ENCODE measurements at places on chromosomes 12 and 14.

GRCh38 chr12:114272605-114273004, 133.3 kb downstream of the TBX5 start:
- DNase-seq: no peak

GRCh38 chr12:26768611-26769603, 64.1 kb downstream of the ITPR2 start:
- DNase-seq: no peak

DNA sequence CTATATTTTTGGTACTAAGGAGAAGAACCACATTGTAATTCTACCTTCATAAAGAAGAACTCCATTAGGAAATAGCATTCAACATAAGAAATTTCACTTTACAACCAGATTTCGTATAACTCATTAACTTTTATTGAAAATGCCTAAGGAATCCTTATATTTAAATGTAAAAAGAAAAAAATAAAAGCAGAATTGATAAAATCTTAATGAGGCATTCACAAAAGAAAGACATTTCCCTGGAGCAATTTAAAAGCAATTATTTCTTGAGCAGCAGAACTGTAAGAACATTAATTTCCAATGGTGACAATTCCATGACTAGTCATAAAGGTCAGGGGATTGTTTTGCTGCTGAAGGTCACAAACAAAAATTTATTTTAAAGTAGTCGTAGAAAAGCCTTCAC, 1192.8 kb upstream of the TMEM132C start:
- no peak for DNase-seq

DNA sequence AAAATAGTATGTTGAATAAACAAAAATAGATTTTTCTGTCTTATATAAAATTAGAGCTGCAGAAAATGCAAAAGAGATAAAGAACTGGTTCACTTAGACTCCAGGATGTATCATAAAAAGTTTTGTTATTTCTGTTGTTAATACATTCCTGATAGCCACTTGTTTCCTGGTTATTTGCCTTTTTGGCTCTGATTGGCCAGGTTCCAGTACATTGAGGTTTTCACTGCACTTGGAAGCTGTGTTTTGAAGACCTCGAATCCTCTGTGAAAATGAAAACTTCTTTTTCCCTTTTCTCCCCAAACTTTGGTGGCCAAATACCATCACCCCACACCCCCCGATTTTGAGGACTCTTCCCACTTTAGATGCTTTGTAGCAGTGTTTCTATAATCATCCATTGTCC, 525.3 kb downstream of the MED13L start:
- DNase-seq: no peak

- no peak for DNase-seq
These were observed 51.2 kb downstream of the DNAH10 start for GRCh38 chr12:123813349-123813748.

DNA sequence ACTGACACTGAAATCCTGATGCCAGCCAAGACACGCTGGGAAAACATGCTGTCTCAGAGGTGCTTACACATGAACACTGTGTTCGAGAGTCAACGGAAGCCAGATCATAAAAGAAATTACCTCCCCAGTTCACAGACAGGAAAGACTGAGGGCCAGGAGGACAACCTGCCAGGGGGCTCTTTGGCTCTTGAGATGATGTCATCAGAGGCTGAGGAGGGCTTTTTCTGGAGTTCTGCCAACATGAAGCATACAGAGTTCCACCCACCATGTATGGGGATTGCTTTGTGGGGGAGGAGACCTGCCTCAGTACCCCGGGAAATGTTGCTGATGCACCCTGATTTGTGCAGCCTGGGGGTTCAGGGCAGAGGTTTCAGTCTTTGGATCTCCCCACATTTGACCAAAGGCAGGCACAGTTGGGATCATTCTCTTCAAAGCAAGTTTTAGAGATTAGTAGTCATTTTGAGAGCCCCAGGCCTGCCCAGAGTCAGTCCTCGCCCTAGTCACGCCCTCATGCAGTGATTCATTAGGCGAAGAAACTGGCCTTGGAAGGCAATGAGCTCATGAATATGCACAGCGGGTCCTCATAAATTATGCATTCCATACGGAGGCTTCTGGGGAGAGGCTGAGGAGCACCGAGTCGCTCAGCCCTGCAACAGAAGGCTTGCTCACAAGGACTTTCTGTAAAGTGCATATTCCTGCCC, 34.9 kb upstream of the EML1 start:
- no peak for DNase-seq

DNA sequence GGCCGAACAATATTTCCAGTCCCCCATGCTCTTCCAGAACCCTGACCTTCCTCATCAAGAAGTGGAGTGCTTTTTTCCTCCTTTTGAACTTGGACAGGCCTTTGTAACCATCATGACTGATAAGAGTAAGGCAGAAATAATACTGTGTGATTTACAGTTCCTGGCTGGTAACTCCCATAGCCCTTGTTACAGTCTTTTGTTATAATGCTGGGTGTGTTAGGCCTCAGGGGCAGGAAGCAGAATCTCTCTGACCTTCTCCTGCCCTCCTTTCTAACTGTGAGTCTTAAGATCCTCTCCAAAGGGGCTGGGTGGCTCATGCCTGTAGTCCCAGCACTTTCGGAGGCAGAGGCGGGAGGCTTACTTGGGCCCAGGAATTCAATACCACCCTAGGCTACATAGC, 59.5 kb downstream of the BCAT1 start:
- no peak for DNase-seq

DNA sequence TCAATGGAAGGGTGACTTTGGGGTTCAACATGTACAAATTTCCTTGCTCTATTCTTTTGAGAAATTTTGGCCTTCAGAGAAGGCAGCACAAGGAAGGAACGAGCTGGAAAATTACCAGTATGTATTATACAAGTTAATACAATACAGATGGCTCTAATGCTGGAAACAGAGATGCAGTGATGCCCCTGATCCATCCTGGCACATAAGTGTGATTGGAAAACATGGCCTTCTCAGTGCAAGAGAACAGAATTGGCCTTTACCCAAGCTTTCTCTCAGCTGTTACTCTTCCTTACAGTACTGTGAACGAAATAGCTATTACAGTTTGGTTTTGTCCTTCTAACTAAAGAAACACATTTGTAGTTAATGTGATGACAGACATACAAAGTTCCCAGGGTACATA, 102.5 kb upstream of the GPHB5 start:
- DNase-seq: no peak

- DNase-seq: no peak
These were observed 138.5 kb downstream of the ESRRB start for GRCh38 chr14:76514213-76514998.

- no peak for DNase-seq
These were observed 117.9 kb downstream of the SLC15A5 start for GRCh38 chr12:16159571-16159970.

DNA sequence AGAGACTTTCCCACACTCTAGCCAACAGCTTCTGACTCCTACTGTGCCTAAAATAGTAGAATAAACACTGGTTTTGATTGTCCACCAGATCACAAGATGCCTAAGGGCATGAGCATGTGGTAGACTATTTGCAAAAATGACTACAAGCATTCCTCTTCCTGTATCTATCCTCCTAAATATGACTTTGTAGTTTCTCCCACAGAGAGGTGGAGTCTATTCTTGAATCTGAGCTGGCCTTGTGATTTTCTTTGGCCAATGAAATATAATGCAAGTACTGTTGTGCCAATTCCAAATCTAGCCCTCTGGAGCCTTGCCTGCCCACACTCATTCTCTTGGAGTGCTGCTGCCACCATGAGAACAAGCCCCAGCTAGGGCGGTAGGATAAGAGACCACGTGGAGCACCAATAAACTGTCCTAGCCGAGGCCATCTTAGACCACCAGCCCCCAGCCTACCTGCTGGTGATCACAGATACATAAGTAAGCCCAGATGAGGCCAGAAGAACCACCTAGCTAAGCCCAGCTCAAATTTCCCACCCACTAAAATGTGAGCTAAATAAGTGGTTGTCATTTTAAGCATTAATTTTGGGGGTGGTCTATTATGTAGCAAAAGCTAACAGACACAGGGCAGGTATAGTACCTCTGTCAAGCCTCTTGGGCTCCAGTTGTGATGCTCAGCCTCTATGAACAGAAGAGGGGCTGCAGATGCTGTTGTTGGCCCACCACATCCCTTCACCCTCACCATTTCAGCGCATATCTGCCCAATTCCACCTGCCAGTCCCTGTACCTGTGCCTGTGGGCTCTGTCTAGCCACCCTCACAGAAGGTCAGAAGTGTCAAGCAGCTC, 17.9 kb downstream of the ZFP36L1 start:
- DNase-seq: no peak

GRCh38 chr12:82959821-82960220, 273.1 kb downstream of the TMTC2 start:
- no peak for DNase-seq

DNA sequence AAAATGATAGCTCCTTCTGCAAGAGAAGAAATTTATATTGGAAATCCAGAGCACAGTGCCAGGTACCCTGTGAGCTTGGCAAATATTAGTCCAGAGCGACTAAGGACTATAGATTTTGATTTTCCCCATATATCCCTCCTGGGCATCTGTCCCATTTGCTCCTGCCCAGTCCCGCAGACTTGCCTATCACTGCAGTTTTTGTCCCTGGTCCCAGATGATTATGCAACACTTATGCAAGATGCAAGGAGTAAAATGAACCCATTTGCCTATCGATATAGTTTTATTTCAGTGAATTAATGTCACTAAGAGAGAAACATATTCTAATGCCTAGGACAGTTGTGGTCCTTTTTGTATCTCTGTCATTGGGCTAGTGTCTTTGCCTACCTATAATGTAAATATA, 215.9 kb upstream of the BMP4 start:
- no peak for DNase-seq

DNA sequence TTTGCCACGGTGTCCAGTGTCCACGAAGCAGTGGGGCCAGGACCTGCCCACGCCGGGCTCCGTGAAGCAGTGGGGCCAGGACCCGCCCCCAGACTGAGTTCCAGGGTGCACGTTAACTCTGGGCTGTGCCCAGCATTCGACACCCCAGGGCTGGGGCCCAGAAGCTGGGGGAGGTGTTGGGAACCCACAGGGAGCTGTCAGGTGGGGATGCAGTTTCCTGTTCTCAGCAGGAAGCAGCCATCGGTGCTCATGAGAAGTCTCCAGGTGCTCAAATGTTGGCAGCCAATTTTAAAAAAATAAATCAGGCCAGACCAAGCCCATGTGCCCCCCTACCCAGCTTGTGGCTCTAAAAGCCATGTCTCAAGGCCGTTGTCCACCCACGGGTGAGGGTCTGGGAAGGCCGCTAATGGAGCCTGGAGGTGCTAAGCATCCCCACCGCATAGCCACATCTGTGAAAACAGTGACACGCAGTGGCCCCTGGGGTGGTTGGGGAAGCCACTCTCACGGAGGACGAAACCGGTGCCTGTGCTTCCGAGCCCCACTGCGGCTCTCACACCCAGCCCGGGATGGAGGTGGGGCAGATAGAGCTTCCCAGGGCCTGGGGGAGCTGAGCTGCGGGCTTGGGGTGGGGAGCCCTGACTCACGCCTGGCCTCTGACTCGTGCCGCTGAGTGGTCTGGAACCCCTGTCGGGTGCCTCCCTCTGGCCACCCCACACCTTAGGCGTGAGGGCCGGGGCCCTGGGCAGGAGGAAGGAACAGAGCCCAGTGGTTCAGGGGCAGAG, 53.5 kb downstream of the FBRSL1 start:
- DNase-seq: no peak

DNA sequence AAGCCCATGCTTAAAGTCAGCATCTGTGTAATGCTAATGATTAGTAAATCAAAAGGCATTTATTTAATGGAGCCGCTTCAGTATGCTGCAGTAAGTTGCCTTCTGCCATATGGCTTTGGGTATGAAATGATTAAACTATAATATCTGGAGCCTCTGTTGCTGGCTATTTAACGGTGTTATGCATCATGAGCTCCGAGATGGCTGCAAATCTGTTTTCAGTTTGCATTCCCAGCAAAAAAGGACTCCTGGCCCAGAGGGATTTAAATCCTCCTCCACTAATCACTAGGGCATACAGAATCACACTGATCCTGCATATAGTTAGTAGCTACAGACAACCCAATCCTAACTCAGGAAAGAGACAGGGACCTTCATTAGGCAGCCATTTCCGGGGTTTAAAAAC, 171.5 kb upstream of the EEA1 start:
- no peak for DNase-seq

DNA sequence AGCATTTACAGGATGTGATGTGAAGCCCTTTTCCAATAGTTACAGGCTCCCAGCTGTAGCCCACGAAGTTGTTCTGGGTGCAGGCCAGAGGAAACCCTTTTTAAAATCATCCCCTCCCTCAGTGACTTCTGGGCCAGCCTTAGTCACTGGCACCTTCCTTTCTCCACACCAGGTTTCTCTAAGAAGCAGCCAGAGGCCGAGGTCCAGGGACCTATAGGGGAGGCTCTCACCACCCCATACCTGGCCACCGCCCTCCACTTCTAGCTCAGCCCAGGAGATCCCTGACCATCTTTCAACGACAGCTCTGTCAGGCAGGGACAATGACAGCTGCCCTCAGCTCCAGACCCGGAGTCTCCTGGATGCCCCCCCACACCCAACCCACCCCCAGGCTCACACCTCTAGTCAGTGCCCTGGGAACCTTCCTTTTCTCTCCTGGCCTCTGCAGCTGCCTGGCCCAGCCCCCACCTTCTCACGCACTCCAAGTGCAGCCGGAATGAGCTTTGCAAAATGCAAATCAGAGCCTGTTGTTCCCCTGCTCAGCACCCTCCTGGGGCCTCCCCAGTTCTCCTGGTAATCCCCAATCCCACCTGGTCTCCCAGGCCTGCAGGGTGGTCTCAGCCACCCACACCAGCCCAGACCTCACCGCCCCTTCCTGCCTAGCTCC, 46.7 kb downstream of the TESC start:
- DNase-seq: no peak

DNA sequence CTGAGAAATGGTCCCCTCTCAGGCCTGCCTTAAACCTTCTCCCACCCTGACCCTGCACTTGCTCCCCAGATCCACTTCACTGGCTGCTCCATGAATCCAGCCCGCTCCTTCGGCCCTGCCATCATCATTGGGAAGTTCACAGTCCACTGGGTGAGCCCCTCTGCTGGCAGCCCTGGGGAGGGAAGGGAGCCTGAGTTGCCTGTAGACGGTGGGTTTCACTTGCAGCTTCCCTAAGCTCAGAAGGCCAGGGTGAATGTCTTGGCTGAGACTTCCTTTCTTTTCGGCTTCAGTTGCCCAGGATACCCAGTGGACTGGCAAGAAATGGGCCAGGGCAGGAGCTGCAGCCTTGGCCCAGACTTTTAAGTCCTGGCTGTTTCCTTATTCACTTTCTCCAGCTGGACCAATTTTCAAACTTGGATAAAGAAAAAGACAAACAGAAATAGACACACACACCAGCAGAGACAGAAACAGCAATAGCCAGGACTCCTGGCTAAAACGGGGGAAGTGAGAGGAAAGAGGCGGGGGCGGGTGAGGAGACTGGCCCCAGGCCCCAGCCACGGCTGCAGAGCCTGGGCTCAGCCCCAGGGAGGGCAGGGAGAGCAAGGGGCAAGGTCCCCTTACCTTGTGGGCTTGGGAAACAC, 2.0 kb downstream of the AQP6 start:
- DNase-seq: no peak

GRCh38 chr12:102690253-102690652, 209.9 kb upstream of the IGF1 start:
- no peak for DNase-seq

GRCh38 chr14:36647824-36648753, 13.6 kb upstream of the PAX9 start:
- DNase-seq: no peak

All from activated CD8-positive, alpha-beta memory T cell treated with anti-CD3 and anti-CD28 coated beads for 1 hour (primary cell).